Lung microvascular endothelial cell (primary cell): ENCODE measurements at places on chromosomes 4 and X.

- DNase-seq, result no peak
Observed at GRCh38 chrX:122625821-122626220, 558.3 kb upstream of the GRIA3 start.

GRCh38 chr4:143281507-143282190, 55.0 kb upstream of the GAB1 start:
- DNase-seq, result no peak

- DNase-seq, result no peak
Observed at GRCh38 chr4:140876615-140877364, 120.6 kb upstream of the TBC1D9 start.

DNA sequence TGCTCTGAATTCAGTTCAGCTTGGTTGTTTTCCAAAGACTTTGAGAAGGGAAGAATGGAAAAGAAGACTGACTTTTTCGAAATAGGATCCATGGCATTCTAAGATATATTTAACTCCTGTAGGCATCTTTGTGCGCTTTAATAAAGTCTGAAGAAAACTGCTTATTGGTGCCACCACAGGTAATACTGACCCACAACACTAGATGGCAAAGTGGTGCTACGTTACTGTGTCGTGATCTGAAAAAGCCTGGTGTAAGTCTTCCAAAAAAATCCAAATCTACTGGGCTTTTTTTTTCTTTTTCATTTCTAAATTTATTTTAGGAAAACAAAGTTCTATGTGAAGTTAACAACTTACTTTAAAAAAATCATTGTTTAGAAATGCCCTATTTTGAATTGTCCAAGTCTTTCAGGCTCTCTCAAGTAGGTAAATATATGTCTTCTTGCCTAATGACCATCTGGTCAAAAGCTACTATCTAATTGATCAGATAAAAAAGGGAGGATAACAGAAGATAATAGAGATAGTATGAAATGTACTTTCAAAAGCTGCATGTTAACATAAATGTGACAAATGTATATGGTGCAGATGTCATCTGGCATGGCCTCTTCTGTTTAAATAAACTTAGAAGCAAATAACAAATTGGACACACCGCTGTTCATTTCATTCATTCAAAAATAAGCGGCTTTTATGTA, 47.0 kb upstream of the MID1IP1 start:
- peak; percentile 64 for DNase-seq

- DNase-seq, result no peak
Observed at GRCh38 chr4:165331823-165332222, 4.4 kb downstream of the MSMO1 start.

DNA sequence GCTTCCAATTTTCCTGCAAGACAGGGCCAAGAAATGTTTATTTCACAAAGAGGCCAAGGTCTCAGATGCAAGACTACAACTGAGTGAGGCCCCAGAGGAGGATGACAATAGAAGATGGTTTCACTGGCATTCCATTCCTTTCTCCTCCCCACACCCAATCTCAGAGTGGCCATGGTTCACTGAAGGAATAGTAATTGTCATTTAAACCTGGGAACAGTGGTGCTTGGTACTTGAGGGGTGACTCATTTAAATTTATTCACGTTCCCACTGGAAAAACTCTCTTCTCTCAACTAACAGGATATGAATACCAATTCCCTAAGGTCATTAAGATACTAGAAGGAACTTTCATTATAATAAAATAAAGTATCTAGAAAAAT, 35.3 kb upstream of the CXCL8 start:
- no peak for DNase-seq

GRCh38 chr4:102541697-102542096, 40.5 kb downstream of the NFKB1 start:
- no peak for DNase-seq

- no peak for DNase-seq
Observed at GRCh38 chrX:21730026-21730425, 27.9 kb downstream of the SMPX start.
